ENCODE measurements at places on chromosomes 12 and 14. TPM values are rescaled to one million over a fixed set of nuclear protein-coding genes. Genes with fewer than 3 reads are reported as not detected.
A peak's percentile ranks its signal among the peaks of the same experiment; 100 is the strongest.

SEL1L gene
- 53.7 TPM for total RNA-seq

MARCHF9 gene
- 11.1 TPM for total RNA-seq

KRT4 gene
- total RNA-seq = 227 TPM

HRK gene
- 0.45 TPM for total RNA-seq

TAS2R20 gene
- 8.9 TPM for total RNA-seq

SMIM41 gene
- 12.8 TPM for total RNA-seq

KRT72 gene
- not detected for total RNA-seq

DNA sequence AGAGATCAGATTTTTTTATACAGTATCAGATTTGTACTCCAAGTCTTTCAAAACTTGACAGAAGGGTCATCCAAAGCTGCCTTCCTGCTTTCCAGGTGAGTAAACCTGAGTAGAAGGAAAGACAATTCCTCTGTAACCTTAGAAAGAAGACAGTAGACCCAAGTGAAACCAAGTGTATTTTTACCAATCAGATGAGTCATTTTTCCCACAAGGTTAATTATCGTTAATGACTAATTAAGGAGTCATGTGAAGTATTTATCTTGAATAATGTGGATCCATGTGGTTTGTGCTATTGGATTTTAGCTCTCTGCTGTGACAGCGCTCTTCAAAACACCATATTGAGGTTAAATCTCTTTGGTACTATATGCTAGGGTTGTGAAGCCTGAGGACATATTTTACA, 74.0 kb upstream of the PELI2 start:
- no peak for ATAC-seq

GRCh38 chr14:32710231-32710671, 228.4 kb upstream of the NPAS3 start:
- peak; percentile 72 for ATAC-seq

DNA sequence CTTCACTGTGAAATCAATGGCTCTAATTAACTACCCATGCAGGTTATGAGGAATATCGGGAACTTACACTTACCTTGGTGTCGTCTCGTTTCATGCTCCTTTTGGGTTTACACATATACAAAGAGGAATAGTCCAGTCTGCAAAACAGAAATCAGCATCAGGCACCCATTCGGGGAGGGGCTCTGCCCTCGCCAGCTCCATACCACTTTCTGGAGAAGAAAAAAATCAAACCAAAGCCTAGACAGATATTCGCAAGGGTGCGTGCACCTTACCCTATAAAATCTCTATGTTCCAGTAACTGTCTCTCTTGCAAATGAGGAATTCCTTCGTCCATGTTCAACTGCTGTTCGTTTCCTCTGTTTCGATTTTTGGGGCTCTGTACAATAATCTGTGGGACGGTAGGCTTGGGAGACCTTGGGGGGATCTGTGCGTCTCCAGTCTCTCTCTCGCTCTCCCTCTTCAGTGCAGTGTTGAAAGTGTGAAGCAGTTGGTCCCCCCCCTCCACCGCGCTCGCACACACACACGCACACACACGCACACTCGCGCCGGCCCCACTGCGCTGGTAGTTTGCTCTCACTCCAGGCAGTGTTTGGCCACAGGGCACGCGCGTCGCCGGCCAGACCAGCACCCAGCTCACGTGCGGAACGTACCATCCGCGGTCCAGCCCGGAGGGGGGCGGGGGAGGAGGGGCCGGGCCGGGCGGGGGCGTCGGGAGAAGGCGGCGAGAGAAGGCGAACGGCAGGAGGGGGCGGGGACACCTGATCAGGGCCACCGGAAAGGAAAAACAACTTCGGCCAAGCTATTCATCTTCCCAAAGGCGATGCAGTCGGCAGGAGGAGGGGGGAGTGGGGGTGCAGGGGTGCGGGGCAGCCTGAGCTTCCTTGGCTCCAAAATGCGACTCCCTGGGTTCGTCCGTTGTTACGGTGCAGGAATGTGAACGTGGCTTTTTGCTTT, at the start of gene BHLHE41:
Gene BHLHE41, minus strand, starts transcription at position 592 of the 954 bp plus-strand sequence. Its CDS starts 258 bp downstream, at position 334.
- peak; percentile 53 for ATAC-seq

- no peak for ATAC-seq
Observed at GRCh38 chr14:46279776-46280175, 371.8 kb downstream of the RPL10L start.

- no peak for ATAC-seq
Observed at GRCh38 chr14:61080591-61081010, 99.6 kb downstream of the SLC38A6 start.

GRCh38 chr12:50287271-50287670, 4.0 kb upstream of the LIMA1 start:
- no peak for ATAC-seq

- peak; percentile 81 for ATAC-seq
Observed at GRCh38 chr12:88420457-88420856, 159.8 kb downstream of the KITLG start.

GRCh38 chr12:6263931-6264330, 46.6 kb upstream of the PLEKHG6 start:
- ATAC-seq = no peak

DNA sequence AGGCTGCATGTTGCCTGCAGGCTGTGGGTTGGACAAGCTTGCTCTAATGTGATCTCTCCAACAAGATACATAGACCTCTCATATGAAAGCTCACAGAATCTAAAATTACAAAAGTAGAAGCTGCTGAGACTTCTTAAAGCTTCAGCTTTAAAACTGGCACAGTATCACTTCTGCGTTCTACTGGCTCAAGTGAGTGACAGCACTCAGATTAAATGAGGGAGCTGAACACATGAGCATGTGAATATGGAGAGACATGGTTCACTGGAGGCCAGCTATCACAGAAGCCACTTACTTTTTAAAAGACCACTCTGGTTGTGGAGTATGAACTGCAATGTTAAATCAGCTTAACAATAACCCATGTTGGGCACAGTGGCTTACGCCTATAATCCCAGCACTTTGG, 29.1 kb upstream of the ANO6 start:
- ATAC-seq = no peak

- no peak for ATAC-seq
Observed at GRCh38 chr12:8612629-8613028, at the start of gene AICDA. TSS of gene AICDA (minus strand) at chr12:8612859. CDS start at chr12:8612767, 92 bp downstream.

DNA sequence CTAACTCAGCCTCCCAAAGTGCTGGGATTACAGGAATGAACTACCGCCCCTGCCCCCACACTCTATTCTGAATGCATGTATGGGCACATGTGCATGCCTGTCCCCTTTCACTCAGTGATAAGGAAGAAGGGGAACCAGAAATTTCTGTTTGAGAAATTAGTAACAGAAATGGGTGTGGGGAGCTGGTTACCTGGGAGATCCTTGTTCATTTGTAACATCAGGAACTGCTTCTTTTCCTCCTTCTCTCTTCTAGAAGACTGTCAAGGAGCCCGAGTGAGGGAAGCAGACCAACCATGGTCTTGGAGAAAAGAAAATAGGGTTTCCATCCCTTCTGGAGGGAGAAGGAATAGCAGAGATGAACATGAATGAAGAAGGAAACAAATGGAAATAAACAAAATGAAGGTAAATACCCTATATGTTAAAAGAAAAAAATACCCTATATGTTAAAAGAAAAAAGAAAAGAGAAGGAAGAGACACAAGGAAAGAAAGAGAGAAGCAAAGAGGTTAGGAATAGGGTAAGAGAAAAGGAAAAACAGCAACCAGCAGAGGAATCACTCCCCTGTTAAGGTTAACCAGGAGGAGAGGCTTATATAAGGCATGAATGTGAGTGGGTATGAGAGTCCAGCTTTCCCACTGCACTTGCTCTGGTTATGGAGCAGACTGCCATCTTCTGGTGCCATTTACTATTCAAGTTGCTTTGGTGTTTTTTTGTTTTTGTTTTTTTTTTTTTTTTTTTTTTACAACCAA, 3.3 kb downstream of the PPP1R3E start:
- ATAC-seq = no peak

DNA sequence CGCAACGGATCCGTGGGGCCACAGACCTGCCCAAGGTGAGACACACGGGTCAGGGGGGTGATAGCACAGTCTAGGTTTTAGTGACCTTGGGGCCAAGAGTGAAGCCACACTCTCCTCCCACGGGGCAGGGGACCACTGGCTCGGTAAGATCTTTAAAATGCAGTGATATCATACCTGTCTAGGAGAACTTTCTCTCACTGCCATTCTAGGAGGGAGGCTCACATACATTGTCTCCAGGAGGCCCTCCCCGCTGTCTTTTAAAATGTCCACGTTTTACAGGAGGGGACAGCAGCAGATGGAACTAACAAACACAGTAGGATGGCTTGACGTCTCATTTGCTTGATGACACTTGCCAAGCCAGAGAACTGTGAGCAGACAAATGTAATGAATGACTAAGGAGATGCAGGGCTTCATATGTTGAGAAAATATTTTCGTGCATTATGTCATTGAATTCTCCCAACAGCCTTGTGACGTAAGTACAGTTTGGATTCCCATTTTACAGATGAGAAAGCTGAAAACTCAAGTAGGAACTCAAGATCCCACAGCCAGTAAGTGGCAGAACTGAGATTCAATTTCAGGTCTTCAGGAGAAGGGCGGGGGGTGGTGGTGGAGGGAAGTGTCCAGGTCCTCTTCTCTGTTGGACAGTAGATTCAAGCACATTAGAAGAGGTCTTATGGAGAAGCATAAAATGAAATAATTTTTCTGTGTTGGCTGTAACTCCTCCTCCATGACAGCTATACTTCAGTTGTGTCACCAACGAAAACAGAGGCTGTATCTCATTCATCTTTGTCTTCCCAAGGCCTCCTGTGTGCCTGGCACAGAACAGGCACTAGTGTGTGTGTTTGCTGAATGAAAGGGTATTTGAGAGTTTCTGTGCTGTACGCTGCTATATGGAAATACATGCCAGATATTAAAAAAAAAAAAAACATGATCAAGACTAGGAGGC, 2.1 kb downstream of the VASH1 start:
- ATAC-seq = no peak

GRCh38 chr12:89225401-89225800, 126.9 kb downstream of the DUSP6 start:
- ATAC-seq = peak; percentile 40

- no peak for ATAC-seq
Observed at GRCh38 chr12:47270782-47271664, 191.3 kb upstream of the AMIGO2 start.

- ATAC-seq = peak; percentile 89
Observed at GRCh38 chr14:93994919-93995682, 2.0 kb upstream of the CCDC197 start.

- no peak for ATAC-seq
Observed at GRCh38 chr12:59895166-59895775, 299.4 kb downstream of the SLC16A7 start.

DNA sequence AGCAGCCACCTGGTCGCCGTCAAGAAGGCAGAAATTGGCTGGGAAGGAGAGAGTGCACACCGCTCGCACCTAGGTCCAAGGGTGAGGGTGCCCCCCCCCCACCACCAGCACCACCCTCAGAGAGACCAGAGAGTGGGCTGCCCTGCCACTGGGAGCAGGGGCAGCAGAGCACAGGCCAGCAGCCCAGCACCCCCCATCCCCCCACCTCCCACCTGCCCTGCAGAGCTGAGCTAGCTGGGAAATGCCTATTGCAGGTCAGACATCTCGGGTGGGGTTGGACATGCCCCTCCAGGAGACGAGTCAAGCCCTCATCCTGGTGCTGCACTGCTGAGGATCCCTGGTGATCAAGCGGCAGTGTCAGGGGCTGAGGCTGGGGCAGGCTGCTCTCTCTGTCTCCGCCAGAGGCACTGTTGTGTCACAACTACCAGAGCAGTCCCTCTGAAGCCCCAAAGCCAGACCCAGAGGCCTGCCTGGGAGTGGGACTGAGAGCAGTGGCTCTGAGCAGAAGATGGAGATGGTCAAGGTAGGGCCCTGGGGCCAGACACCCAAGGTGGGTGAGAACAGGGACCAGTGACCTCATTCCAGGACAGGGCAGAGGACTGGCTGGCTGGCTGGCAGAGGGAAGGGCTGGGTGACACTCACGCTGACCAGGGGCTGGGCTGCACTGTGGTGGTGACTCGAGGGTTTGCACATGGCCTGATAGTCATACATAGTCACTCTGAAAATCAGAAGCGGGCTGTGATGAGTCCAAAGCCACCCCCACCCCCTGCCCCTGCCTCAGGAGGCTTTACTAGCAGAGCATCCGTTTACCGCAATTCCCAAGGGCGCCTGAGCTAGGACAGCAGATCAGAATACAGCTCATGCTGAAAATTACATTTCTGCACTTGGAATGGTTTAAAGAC, 19.7 kb upstream of the LRTM2 start:
- ATAC-seq = no peak

GRCh38 chr12:132428936-132429601, 60.9 kb upstream of the FBRSL1 start:
- ATAC-seq = peak; percentile 12

GRCh38 chr12:59603754-59604153, 7.9 kb downstream of the SLC16A7 start:
- no peak for ATAC-seq

GRCh38 chr14:89406941-89407340, 10.1 kb downstream of the FOXN3 start:
- ATAC-seq = no peak

GRCh38 chr14:50462111-50462510, 65.4 kb upstream of the CDKL1 start:
- ATAC-seq = no peak

DNA sequence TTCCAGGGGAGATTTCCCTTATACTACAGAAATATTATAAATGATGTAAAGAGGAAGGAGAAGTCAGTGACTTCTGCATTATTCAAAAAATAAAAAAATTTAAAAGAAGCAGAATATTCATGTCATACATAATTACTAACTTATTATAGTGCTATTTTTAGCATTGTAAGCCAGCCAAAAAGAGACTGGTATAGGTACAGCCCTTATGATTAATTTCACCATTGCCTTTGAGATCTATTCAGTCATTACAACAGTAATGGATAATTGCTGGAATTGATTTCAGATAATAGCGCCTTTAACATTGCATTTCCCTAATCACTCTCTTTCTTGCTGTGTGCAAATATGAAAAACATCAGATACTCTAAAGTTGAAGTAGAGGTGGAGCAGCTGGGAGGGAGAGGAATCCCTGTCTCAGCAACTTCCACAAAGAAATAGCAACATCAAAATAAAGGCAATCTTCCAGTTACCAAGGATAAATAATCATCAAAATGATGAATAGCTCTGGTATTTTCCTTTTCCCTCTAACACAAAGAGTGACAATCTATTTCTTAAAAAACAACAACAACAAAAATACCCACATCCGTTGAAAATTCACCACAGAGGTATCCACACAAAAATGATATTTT, 71.8 kb upstream of the OVCH1 start:
- no peak for ATAC-seq

- ATAC-seq = no peak
Observed at GRCh38 chr12:101488469-101488868, 13.3 kb downstream of the SPIC start.

Measured in gastroesophageal sphincter (tissue), 4 donors.